ENCODE measurements at places on chromosomes 7 and 10. TPM values are rescaled to one million over a fixed set of nuclear protein-coding genes. Genes with fewer than 3 reads are reported as not detected.

Gene TAS2R41
- not detected for polyA plus RNA-seq

Gene PSD
- polyA plus RNA-seq: 0.30 TPM

Gene NPSR1
- polyA plus RNA-seq: not detected

Gene CALU
- polyA plus RNA-seq: 835 TPM

Gene SHOC2
- polyA plus RNA-seq: 35.9 TPM

Gene CRTAC1
- not detected for polyA plus RNA-seq

Gene EBLN1
- not detected for polyA plus RNA-seq

Gene STEAP2
- polyA plus RNA-seq: 16.5 TPM

Gene RNF32
- polyA plus RNA-seq: 0.91 TPM

Gene TBX20
- polyA plus RNA-seq: 0.05 TPM

Gene PAPOLB
- polyA plus RNA-seq: 0.02 TPM

Gene SAMD9L
- 8.6 TPM for polyA plus RNA-seq

Gene STK17A
- 53.3 TPM for polyA plus RNA-seq

Gene RAMP3
- polyA plus RNA-seq: not detected

Gene DNAJC12
- 2.3 TPM for polyA plus RNA-seq

Gene CFAP69
- polyA plus RNA-seq: 0.99 TPM

Gene SLC18A3
- polyA plus RNA-seq: not detected

Gene SH2D4B
- not detected for polyA plus RNA-seq

Gene HOXA5
- polyA plus RNA-seq: 16.6 TPM

Gene FAM20C
- 31.8 TPM for polyA plus RNA-seq

Gene RPA3
- polyA plus RNA-seq: 23.9 TPM

Gene PNPLA8
- 27.9 TPM for polyA plus RNA-seq

Gene GRK5
- polyA plus RNA-seq: 26.9 TPM

Gene CALML3
- not detected for polyA plus RNA-seq

Gene SORBS1
- 0.26 TPM for polyA plus RNA-seq

Gene PDK4
- polyA plus RNA-seq: 0.20 TPM

Gene STRIP2
- polyA plus RNA-seq: 1.9 TPM

Gene HSPA12A
- polyA plus RNA-seq: 16.9 TPM

Gene ZNF107
- polyA plus RNA-seq: 1.6 TPM

Gene ACTR3C
- polyA plus RNA-seq: 0.05 TPM

Gene NXPH1
- not detected for polyA plus RNA-seq

Gene HUS1
- 31.2 TPM for polyA plus RNA-seq

Gene TEX47
- polyA plus RNA-seq: not detected

Gene HOXA2
- polyA plus RNA-seq: 2.6 TPM

Gene FOXP2
- polyA plus RNA-seq: 5.4 TPM

Gene MRLN
- not detected for polyA plus RNA-seq

Gene ZNF775
- polyA plus RNA-seq: 1.2 TPM

Gene WNT16
- 7.3 TPM for polyA plus RNA-seq

Gene LRIT1
- not detected for polyA plus RNA-seq

Gene SPACDR
- polyA plus RNA-seq: 0.60 TPM
